ENCODE measurements at places on chromosomes 7 and 10. TPM values are rescaled to one million over a fixed set of nuclear protein-coding genes. Genes with fewer than 3 reads are reported as not detected.

Gene UCN3
- total RNA-seq, result not detected

Gene CTAGE8
- total RNA-seq, result 0.73 TPM

Gene NPTX2
- 0.42 TPM for total RNA-seq

Gene AP4M1
- total RNA-seq, result 2.8 TPM

Gene TACR2
- not detected for total RNA-seq

Gene TAS2R3
- 0.73 TPM for total RNA-seq

Gene GHRHR
- not detected for total RNA-seq

Gene PAX2
- not detected for total RNA-seq

Gene PLXNA4
- total RNA-seq, result 2.6 TPM

Gene ARHGAP22
- total RNA-seq, result 1.2 TPM

Gene ZNF117
- 3.8 TPM for total RNA-seq

Gene TNRC18
- 42.4 TPM for total RNA-seq

Gene SLC26A3
- total RNA-seq, result not detected

Gene CROT
- total RNA-seq, result 6.9 TPM

Gene SNX10
- total RNA-seq, result 70.1 TPM

Gene PHYHIPL
- total RNA-seq, result 0.10 TPM

Gene CFAP69
- 0.42 TPM for total RNA-seq

Gene KIAA1217
- 0.21 TPM for total RNA-seq

Gene CPN1
- not detected for total RNA-seq

Gene PIP
- total RNA-seq, result not detected

Gene PRR15
- not detected for total RNA-seq

Gene BHLHA15
- total RNA-seq, result not detected

Gene PDE6C
- not detected for total RNA-seq

Gene RHOBTB1
- 4.1 TPM for total RNA-seq

Gene GPC2
- total RNA-seq, result 2.3 TPM

Gene IDI2
- not detected for total RNA-seq

Gene MRC1
- 0.21 TPM for total RNA-seq

Gene LIPK
- total RNA-seq, result not detected

Gene SPDYE2B
- 0.21 TPM for total RNA-seq

Gene OLAH
- not detected for total RNA-seq

Gene PRPS1L1
- total RNA-seq, result 0.31 TPM

Gene SRGN
- 1,782 TPM for total RNA-seq

Gene ANKRD30A
- total RNA-seq, result not detected

Gene MAGI2
- 0.42 TPM for total RNA-seq

Gene COL28A1
- 0.42 TPM for total RNA-seq

Gene OPN1SW
- not detected for total RNA-seq

Gene GNG11
- total RNA-seq, result 22.8 TPM

Gene ADRA2A
- total RNA-seq, result 0.21 TPM

Gene PPP1R9A
- 1.6 TPM for total RNA-seq

Gene CXCL12
- under 0.01 TPM for total RNA-seq

Gene ACHE
- 0.21 TPM for total RNA-seq

Gene SFMBT2
- total RNA-seq, result 22.8 TPM
